Caco-2 (cell line): ENCODE measurements at places on chromosomes 7 and 10. TPM values are rescaled to one million over a fixed set of nuclear protein-coding genes. Genes with fewer than 3 reads are reported as not detected.

DNA sequence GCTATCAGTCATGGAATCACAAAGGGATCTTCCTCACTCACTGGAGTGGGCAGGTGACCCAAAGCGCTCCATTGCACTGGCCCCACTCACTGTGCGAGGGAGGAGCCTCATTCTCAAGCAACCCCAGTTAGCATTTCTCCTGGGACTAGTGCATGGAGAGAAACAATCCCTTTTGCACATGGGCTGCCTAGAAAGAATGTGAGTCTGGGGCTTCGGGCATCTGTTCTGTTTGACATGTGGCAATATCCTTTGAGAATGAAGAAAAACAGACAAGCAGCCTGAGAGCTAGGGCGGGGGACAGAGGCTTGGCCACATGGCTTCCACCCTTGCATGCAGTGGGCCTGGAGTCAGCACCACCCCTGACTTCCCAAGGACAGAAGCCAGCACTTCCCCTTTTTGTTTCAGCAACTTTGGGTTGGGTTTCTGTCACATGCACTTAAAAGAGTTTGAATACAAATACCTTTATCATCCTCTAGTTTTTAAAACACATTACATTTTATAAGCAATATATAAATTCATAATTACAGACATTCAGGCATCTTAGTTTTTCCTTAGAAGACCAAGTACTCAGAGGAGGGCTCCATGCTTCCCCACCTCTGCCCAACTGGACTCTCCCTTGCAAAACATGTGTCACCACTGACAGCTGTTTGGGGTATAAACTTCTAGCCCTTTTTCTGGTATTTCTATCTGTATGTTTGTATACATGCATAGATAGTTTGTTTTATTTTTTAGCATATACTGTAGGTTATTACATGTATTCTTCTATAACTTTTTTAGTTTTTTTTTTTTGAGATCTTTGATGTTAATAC, 73.8 kb downstream of the RBM20 start:
- no peaks in the 10 kb centered on the region for H3K27me3 ChIP-seq
- no peak for DNase-seq
- no peak overlapping the region for H3K27ac ChIP-seq
- no peak overlapping the region for H3K4me3 ChIP-seq

CRHR2 gene
- not detected in 2 replicates for total RNA-seq

DNA sequence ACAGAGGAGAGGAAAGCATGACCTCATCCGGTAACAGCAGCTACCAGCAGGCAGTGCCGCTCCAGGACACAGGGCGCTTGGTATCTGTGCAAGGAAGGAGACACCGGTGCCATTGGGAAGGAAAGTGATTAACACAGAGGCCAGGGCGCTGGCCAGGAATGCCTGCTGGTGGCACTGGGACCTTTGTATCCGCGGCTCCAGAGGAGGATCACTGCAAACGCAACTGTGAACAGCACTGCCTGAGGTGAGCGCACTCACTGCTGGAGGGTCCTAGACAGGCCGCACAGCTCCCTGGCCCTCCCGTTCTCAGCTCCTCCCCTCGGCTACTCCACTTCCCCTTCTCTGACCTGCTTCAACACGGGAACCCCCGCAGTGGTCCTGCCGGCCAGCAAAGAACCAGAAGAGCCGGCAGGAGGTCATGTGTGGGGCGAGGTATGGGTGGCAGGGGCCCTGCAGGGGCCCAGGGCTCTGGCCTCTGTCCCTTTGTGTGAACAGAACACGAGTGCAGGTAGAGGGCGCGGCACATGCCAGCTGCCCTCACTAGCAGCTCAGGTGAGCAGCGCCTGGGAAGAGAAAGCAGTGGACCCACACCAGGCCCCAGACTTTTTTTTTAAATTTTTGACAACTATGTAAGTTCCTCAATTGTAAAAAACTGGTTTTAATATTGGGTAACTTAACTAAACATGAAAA, 107.6 kb downstream of the VIPR2 start:
- H3K4me1 ChIP-seq: no peaks in the 10 kb centered on the region
- no peaks in the 10 kb centered on the region for H3K27me3 ChIP-seq
- no peaks in the 10 kb centered on the region for H3K36me3 ChIP-seq
- no peak overlapping the region for H3K27ac ChIP-seq
- no peak overlapping the region for H3K4me3 ChIP-seq
- no peak for DNase-seq

DNA sequence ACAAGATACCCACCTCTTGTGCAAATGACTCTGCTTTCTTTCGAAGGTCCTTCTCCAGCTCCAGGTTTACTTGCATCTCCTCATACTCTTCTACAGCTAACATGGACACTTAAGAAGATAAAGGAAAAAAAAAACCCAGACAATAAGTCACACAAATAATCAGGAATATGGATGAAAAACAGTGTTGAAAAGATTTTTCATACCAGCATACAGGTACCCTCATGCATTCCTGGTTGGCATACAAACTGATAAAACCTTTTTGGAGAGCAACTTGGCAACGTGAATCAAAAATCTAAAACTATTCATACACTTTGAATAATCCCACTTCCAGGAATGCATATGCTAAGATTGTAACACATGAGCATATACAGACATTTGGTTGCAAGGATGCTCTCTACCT, 60.1 kb downstream of the SHTN1 start:
- DNase-seq: no peak
- peaks cover 18% of the 10 kb centered on the region for H3K4me1 ChIP-seq
- H3K36me3 ChIP-seq: peaks cover under 1% of the 10 kb centered on the region; the same call in 1 of the 2 replicates
- no peak overlapping the region for H3K4me3 ChIP-seq
- H3K27ac ChIP-seq: no peak overlapping the region

DNA sequence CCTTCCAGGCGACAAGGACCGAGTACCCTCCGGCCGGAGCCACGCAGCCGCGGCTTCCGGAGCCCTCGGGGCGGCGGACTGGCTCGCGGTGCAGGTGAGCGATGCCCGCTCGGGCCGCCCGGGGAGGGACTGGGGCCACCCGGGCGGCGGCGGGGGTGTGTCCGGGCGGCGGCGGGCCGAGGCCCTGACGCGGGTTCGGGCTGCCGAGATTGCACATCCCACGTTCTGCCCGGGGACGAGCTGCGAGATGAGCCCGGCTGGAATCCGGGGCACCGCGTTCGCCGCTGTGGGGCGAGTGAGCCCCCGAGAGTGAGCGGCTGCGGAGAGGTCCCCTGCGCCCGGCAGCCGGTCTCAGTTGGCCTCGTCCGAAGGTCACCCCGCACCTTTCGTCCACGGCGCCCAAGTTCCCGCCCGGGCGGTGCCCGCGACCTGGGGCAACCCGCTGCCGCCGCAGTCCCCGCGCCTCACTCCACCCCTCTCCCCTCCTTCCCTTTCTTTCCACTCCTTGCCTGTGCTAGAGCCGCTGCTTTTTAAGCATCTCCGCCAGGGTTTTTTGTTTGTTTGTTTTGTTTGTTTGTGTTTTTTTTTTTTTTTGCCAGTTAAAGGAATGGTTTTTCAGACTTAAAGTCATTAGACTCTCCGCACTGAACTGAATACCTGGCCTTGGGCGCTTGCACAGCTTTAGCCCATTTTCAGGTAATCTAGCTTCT, 515 bp downstream of the RALA start:
- H3K36me3 ChIP-seq: peaks cover 2% of the 10 kb centered on the region; the same call in 1 of the 2 replicates
- peak overlapping the region; percentile 88 for H3K27ac ChIP-seq
- H3K4me1 ChIP-seq: peaks cover 29% of the 10 kb centered on the region
- H3K27me3 ChIP-seq: no peaks in the 10 kb centered on the region
- DNase-seq: no peak

GRCh38 chr10:61943674-61944378, 42.3 kb downstream of the ARID5B start:
- H3K4me1 ChIP-seq: peaks cover 54% of the 10 kb centered on the region
- H3K36me3 ChIP-seq: peaks cover 3% of the 10 kb centered on the region
- peak overlapping the region; percentile 60 for H3K27ac ChIP-seq
- no peak overlapping the region for H3K4me3 ChIP-seq

DNA sequence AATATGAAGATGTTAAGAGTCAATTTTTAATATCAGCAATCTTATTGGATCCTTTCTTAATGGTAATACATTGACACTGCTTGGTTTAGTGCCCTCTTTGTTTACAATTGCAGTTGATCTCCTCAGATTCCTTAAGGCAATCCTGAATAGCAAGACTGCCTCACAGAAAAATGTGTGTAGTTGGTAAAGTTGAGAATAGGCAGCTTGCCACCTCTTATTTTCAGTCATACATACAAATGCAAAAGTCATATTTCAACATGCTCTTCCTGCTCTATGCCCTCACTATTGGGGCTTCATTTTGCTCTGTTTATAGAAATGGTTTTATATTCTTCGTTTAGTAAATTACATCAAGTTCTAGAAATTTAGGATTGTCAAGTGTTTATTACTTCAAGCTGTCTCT, 661.1 kb upstream of the ANKRD30A start:
- H3K27me3 ChIP-seq: no peaks in the 10 kb centered on the region
- H3K4me3 ChIP-seq: no peak overlapping the region
- H3K36me3 ChIP-seq: no peaks in the 10 kb centered on the region
- H3K4me1 ChIP-seq: no peaks in the 10 kb centered on the region

DNA sequence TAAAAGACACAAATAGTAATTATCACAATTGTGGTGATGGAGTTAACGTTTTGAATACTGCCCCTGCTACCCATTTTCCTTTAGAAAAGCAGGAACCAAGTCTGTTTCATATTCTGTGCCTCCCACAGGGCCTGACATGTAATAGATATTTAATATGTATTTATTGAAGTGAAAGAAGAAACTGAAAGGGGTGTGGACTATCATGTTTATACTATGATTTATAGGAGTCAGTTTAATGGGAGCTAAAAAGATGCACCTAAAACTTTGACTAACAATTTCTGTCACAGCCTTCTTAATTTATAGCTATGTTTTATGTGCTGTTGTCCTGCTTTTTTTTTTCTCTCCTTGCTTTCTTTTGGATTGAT, 24.1 kb upstream of the BHLHA15 start:
- no peaks in the 10 kb centered on the region for H3K4me1 ChIP-seq
- DNase-seq: no peak
- no peaks in the 10 kb centered on the region for H3K36me3 ChIP-seq
- no peak overlapping the region for H3K4me3 ChIP-seq

UTF1 gene
- not detected in 2 replicates for total RNA-seq

- no peak overlapping the region for H3K4me3 ChIP-seq
- H3K36me3 ChIP-seq: no peaks in the 10 kb centered on the region
- no peak for DNase-seq
- H3K27me3 ChIP-seq: no peaks in the 10 kb centered on the region
- no peak overlapping the region for H3K27ac ChIP-seq
These were observed 106.6 kb upstream of the COL1A2 start for GRCh38 chr7:94288096-94288495.

GRCh38 chr7:4133491-4134044, 548.5 kb upstream of the FOXK1 start:
- H3K27ac ChIP-seq: no peak overlapping the region
- H3K4me1 ChIP-seq: 0 out of 2 replicates have a peak, but pooled peaks cover 6% of the 10 kb centered on the region
- no peaks in the 10 kb centered on the region for H3K27me3 ChIP-seq
- no peak for DNase-seq
- no peak overlapping the region for H3K4me3 ChIP-seq

SPDYE16 gene
- total RNA-seq: 0.34 and 0.44 TPM in 2 replicates

GRCh38 chr7:74051193-74051592, 23.2 kb downstream of the ELN start:
- no peak for DNase-seq
- no peaks in the 10 kb centered on the region for H3K36me3 ChIP-seq
- no peak overlapping the region for H3K27ac ChIP-seq
- no peaks in the 10 kb centered on the region for H3K27me3 ChIP-seq
- H3K4me1 ChIP-seq: no peaks in the 10 kb centered on the region
